ENCODE measurements at places on chromosomes 5 and 9. TPM values are rescaled to one million over a fixed set of nuclear protein-coding genes. Genes with fewer than 3 reads are reported as not detected.

DBH gene
- not detected for total RNA-seq

FOXD4L3 gene
- total RNA-seq = not detected

F12 gene
- total RNA-seq = under 0.01 TPM

GFM2 gene
- total RNA-seq = 36.7 TPM

DMGDH gene
- total RNA-seq = 7.7 TPM

RNF183 gene
- not detected for total RNA-seq

WDR55 gene
- 25.2 TPM for total RNA-seq

MLLT3 gene
- 43.8 TPM for total RNA-seq

CMYA5 gene
- 4.1 TPM for total RNA-seq

IL3 gene
- total RNA-seq = not detected

DEPDC1B gene
- total RNA-seq = 2.1 TPM

RABGAP1 gene
- 47.6 TPM for total RNA-seq

FOXD4L5 gene
- under 0.01 TPM for total RNA-seq

FBP2 gene
- not detected for total RNA-seq

NUTM2F gene
- total RNA-seq = not detected

SLC34A1 gene
- not detected for total RNA-seq

CER1 gene
- not detected for total RNA-seq

GABRA1 gene
- not detected for total RNA-seq

CBY3 gene
- not detected for total RNA-seq

TTC23L gene
- 0.33 TPM for total RNA-seq

TPM2 gene
- total RNA-seq = 696 TPM

ALDH1A1 gene
- total RNA-seq = 45.2 TPM

SLC6A19 gene
- total RNA-seq = not detected

C1QTNF2 gene
- total RNA-seq = 2.3 TPM

FAM221B gene
- total RNA-seq = not detected

NIPAL4 gene
- total RNA-seq = 0.17 TPM

SEPTIN8 gene
- total RNA-seq = 64.2 TPM

CENPH gene
- 4.1 TPM for total RNA-seq

TRPM3 gene
- 0.50 TPM for total RNA-seq

SLC6A7 gene
- total RNA-seq = not detected

ZFP2 gene
- 2.8 TPM for total RNA-seq

NPR3 gene
- 14.9 TPM for total RNA-seq

DMRT2 gene
- total RNA-seq = not detected

SCGB3A2 gene
- total RNA-seq = not detected

OR1J2 gene
- total RNA-seq = 0.33 TPM

SHROOM1 gene
- 4.1 TPM for total RNA-seq

LRRC70 gene
- total RNA-seq = 1.3 TPM

ENHO gene
- under 0.01 TPM for total RNA-seq

PCDHB2 gene
- 4.6 TPM for total RNA-seq

FREM1 gene
- under 0.01 TPM for total RNA-seq

CDH6 gene
- 9.8 TPM for total RNA-seq

C9orf153 gene
- total RNA-seq = 0.51 TPM

SCGB3A1 gene
- not detected for total RNA-seq

THBS4 gene
- 1.5 TPM for total RNA-seq

KCNV2 gene
- not detected for total RNA-seq

All from fibroblast of lung (primary cell).